ENCODE measurements at places on chromosomes 5 and 9.
A peak's percentile ranks its signal among the peaks of the same experiment; 100 is the strongest.

DNA sequence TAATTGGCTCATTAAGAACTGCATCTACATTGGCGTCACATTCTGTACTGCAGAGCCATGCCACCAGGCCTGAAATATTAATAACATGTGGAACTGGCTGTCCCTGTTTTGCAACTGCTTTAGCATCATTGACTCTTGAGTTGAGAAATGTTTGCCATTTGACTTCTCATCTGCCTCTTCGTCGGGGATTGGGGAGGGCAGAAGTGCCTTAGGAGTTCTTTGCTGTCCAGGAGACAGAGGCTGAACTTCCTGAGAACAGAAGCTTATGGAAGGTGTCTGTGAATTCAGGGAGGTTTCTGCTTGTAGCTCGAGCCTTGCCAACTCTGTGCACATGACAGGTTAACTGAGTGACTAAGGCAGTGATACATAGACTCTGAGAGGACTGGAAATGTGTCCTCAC is 265.0 kb downstream of the KIF4B start:
- no peak overlapping the region for H3K27ac ChIP-seq
- H3K27me3 ChIP-seq, result peaks cover 3% of the 10 kb centered on the region
- H3K4me1 ChIP-seq, result no peaks in the 10 kb centered on the region
- no peak for DNase-seq
- no peak overlapping the region for H3K4me3 ChIP-seq

DNA sequence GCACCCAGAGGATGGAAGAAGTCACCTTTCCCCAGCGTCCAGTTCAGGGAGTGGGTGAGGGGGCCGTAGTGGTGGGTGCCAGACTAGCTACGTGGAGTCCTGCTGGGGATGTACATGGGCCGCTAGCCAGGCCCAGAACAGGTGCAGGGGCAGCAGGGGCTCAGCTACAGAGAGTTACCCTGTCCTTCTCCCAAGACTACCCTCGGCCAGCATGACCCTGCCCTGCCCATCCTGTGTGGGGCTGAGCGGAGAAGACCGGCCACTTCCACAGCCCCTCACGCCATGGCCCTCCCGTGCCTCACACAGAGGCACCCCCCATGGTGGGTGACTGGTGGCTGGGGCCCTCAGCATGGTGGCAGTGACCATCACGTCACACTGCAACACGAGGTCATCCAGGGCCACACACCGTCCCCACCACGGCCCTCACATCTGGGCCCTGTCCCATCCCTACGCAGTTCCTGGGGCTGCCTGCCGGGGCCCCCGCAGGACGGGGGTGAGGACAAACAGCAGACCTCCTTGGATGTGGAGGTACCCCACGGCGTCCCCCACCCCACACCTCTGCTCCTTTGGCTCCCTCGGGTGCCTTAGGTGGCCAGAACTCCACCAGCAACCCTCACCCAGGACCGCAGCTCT is 977 bp upstream of the DPP7 start:
- peaks cover 5% of the 10 kb centered on the region for H3K36me3 ChIP-seq
- DNase-seq, result no peak
- no peaks in the 10 kb centered on the region for H3K27me3 ChIP-seq
- no peak overlapping the region for H3K27ac ChIP-seq
- H3K4me1 ChIP-seq, result peaks cover 16% of the 10 kb centered on the region

DNA sequence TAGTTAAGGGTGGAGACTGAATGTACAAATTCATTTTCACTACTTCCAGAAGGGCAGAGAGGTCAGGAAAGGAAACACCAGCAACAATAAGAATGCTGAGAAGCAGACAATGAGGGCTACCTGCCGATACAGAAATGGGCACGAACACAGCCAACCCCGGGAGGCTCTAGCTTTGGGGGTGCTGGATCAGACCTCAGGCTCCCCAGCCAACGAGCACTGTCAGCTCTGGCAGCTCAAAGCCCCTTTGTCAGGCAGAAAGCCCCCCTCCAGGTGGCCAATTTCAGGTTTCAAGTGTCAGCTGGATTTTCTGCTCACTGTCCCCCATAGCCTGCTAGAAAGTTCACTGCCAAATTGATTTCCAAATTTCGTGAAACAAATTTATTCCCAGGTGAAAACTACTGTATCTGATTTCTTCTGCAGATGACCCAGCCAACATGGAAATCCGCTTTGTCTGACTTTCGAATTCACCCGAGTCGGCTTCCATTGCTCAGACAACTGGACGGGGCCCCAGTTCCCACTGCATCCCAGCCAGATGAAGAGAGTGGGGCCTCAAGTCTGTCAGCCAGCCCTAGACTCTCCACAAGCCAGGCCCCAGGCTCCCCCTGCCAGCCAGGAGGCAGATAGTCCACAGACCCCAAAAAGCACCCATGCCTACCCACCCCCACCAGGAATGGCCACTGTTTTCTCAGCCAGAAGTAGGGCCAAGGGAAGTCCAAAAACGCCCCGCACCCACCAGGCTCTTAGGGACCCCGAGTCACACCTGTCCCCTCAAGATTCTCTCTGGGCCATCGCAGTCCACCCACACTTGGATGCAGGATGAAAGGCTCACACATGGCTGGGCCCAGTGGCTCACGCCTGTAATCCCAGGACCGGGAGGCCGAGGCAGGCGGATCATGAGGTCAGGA is 96.5 kb upstream of the PHYKPL start:
- H3K27me3 ChIP-seq, result no peaks in the 10 kb centered on the region
- no peak overlapping the region for H3K27ac ChIP-seq
- H3K36me3 ChIP-seq, result no peaks in the 10 kb centered on the region

DNA sequence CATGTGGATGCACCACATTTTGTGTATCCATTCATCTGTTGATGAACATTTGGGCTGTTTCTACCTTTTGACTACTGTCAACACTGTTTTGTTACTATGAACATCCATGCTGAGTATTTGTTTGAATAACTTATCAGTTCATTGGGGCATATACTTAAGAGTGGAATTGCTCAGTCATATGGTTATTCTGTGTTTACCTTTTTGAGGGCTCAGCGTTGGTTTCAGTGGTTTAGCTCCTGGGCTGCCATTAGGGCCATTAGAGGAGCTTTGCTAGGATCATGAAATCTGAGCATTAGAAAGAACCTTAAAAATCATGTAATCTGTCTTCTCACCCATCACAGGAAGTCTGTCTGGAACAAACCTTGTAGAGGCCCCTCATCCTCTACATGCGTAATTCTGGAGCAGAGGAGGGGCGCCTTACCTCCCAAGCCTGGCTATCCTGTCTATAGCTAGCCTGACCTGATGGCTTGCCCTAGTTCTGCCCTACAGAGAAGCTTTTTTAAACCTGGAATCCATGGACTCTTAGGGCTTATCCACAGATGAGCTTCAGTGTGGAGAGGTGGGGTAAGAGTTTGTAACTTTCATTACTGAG is 92.9 kb downstream of the PDZD2 start:
- H3K27me3 ChIP-seq, result no peaks in the 10 kb centered on the region
- no peaks in the 10 kb centered on the region for H3K36me3 ChIP-seq
- no peaks in the 10 kb centered on the region for H3K4me1 ChIP-seq
- no peak overlapping the region for H3K27ac ChIP-seq
- DNase-seq, result no peak

GRCh38 chr5:151018846-151019245 is 1.5 kb upstream of the GPX3 start:
- DNase-seq, result no peak
- no peak overlapping the region for H3K27ac ChIP-seq
- H3K4me3 ChIP-seq, result no peak overlapping the region
- no peaks in the 10 kb centered on the region for H3K36me3 ChIP-seq
- peaks cover 6% of the 10 kb centered on the region for H3K27me3 ChIP-seq
- peaks cover 12% of the 10 kb centered on the region for H3K4me1 ChIP-seq

GRCh38 chr5:138705007-138705406 is 48.2 kb upstream of the CTNNA1 start:
- no peaks in the 10 kb centered on the region for H3K4me1 ChIP-seq
- no peak overlapping the region for H3K4me3 ChIP-seq
- H3K27me3 ChIP-seq, result peaks cover 67% of the 10 kb centered on the region
- DNase-seq, result no peak
- no peak overlapping the region for H3K27ac ChIP-seq
- no peaks in the 10 kb centered on the region for H3K36me3 ChIP-seq

DNA sequence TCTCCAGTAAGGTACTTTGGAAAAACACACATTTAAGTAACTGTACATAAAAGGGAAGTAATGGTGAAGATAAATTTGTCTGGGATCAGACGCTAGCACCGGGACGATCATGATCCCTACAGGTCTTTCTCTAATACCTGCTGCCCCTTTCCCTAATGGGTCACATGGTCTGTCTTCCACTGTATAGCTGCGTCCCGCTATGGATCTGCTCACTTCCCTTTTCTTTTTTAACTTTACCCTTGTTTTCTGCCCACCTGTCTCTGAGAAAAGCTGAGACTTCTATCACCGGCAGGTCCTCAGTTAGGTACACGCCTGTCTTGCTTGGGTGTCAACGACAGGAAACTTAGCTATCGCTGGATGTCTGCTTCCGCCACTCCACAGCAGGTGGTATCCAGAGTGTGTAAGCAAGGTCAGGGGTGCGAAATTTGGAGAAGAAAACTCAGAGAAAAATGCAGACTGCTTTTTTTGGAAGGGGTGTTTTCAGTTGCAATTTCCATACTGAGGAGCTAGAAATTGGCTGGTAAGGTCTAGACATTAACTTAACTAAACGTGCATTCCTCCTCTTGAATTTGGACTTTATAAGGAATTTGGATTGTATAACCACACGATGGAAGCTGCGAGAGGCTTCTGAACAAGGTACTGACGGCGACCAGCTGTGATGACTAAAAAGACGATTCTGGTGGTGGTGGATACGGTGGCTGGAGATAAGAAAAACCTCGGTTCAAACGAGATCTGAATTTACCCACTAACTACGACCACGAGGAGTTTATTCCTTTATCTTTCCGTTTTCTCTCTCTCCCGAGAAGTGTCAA is 1.1 kb upstream of the ICE1 start:
- H3K27me3 ChIP-seq, result no peaks in the 10 kb centered on the region
- peak overlapping the region; percentile 96 for H3K4me3 ChIP-seq
- peaks cover 3% of the 10 kb centered on the region for H3K36me3 ChIP-seq
- H3K27ac ChIP-seq, result peak overlapping the region; percentile 99
- peak; percentile 19 for DNase-seq
- peaks cover 22% of the 10 kb centered on the region for H3K4me1 ChIP-seq

- H3K27ac ChIP-seq, result no peak overlapping the region
- H3K4me3 ChIP-seq, result no peak overlapping the region
- no peaks in the 10 kb centered on the region for H3K36me3 ChIP-seq
- peaks cover 4% of the 10 kb centered on the region for H3K27me3 ChIP-seq
Measured at GRCh38 chr9:14895806-14896205, 14.4 kb downstream of the FREM1 start.

- H3K36me3 ChIP-seq, result no peaks in the 10 kb centered on the region
- DNase-seq, result no peak
- H3K4me3 ChIP-seq, result no peak overlapping the region
- H3K27ac ChIP-seq, result no peak overlapping the region
- no peaks in the 10 kb centered on the region for H3K27me3 ChIP-seq
Measured at GRCh38 chr5:78699552-78700153, 51.1 kb upstream of the LHFPL2 start.

DNA sequence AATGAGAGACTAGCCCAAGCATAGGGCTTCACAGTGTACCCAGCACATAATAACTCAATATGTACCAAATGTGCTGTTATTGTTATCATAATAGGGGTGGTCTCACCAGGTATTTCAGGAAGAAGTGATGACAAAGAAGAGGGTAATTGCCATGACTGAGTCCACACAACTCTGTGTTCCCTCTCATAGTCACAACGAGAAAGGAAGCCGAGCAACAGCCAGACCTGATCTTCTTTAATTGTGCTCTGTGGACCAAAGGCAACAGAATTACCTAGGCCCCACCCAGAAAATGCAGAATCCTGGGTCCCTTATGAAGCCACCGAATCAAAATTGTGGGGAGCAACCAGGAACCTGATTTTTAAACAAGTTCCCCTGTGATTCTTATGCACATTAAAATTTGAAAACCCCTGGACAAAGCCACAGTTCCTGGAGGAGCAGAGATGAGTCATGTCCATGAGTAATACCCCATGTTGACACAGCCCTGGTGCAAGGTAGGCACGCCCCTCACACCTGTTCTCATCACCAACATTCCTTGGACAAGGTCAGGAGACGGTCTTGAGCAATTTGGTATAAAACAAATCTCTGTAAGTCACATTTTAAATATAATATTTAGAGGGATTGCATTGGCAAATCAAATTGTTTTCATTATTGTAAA is 5.2 kb downstream of the FGF1 start:
- DNase-seq, result no peak
- no peaks in the 10 kb centered on the region for H3K4me1 ChIP-seq
- H3K4me3 ChIP-seq, result no peak overlapping the region
- H3K36me3 ChIP-seq, result no peaks in the 10 kb centered on the region
- no peaks in the 10 kb centered on the region for H3K27me3 ChIP-seq
- H3K27ac ChIP-seq, result no peak overlapping the region

DNA sequence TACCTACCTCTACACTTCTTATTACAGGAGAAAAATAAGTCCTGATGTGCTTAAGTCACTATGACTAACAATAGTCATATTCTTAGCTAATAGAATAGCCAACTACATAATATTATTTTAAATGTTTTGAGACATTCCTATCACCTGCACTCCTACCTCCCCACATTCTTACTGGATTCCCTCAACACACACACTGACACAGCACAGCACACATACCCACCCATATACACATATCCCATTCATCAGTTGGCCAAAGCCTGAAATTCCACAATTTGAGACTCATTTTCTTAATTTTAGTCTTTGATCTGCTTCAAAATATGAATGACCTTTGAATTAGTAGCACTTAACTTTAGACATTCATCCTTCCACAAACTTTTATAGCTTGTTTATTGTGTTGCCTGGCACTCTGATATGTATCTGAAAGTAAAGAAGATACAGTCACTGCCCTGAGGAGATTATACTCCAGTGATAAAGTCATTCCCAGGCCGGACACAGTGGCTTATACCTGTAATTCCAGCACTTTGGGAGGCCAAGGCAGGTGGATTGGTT is 168.3 kb upstream of the RASA1 start:
- H3K36me3 ChIP-seq, result no peaks in the 10 kb centered on the region
- H3K4me1 ChIP-seq, result peaks cover 50% of the 10 kb centered on the region
- H3K4me3 ChIP-seq, result no peak overlapping the region
- no peak overlapping the region for H3K27ac ChIP-seq
- DNase-seq, result no peak
- no peaks in the 10 kb centered on the region for H3K27me3 ChIP-seq

DNA sequence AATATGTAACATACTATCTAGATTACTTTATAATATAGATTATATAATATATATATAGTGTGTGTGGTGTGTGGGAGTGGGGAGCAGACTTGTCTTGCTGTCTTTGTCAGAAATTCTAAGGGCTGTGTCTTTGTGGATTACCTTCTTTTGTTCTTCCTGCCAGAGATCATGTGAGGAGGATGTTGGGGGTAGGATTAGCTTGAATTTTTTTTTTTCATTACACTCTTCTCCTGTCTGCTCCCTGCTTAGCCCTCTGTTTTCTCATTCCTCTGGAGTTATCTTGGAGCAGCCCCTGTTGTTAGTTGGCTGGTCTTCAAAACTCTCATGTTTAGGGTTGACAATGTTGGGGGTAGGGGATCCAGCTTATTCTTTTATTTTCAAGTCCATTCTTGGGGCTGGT is 21.0 kb upstream of the C9orf40 start:
- no peak overlapping the region for H3K27ac ChIP-seq
- H3K4me3 ChIP-seq, result no peak overlapping the region
- DNase-seq, result no peak
- no peaks in the 10 kb centered on the region for H3K27me3 ChIP-seq
